ENCODE measurements at places on chromosomes 12 and 14.
A peak's percentile ranks its signal among the peaks of the same experiment; 100 is the strongest.

GRCh38 chr14:75127903-75128595 is 1.2 kb upstream of the NEK9 start:
- no peak for DNase-seq

- no peak for DNase-seq
Observed at GRCh38 chr14:99773521-99774497, 19.4 kb upstream of the EML1 start.

DNA sequence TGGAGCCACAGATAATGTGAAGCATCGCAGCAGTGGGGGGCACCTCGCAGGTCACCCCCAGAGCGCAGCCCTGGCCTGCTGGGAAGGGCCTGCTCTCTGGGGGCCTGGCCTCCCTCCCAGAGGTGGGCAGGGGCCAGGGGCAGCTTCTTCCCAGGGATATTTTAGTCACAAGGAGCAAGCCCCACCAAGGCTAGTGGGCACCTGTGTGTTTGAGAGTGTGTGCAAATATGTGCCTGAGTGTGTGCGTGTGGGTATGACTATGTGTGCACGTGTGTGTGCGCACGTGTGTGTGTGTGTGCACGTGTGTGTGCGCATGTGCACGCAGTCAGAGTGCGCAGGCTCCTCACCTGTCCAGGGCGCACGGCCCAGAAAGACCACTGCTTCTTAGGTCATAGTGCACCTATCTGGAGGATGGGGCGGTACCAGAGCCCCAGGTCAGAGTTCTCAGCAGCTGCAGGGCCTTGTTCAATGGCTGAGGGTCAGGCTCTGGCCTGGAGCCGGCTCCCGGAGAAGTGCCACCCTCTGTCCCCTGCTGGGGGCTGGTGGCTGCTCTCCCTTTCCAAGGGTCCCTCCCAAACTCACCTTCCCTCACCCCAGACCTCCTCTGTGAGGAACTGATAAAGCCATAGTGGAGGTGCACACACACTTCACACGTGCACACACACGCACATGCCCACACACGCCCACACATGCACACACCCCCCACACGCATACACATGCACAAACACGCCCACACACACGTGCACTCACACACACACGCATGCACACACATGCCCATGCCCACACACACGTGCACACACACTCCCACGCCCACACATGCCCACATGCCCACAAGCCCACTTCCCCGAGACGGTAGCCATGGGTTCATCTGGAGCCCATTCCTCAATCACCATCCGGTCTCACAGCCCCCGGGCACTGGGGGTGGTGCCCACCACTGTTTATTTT is 128.5 kb downstream of the KIF26A start:
- no peak for DNase-seq

- no peak for DNase-seq
Observed at GRCh38 chr12:42524716-42525115, 64.8 kb downstream of the PRICKLE1 start.

GRCh38 chr14:72366619-72367018 is 434.4 kb downstream of the RGS6 start:
- DNase-seq: no peak

DNA sequence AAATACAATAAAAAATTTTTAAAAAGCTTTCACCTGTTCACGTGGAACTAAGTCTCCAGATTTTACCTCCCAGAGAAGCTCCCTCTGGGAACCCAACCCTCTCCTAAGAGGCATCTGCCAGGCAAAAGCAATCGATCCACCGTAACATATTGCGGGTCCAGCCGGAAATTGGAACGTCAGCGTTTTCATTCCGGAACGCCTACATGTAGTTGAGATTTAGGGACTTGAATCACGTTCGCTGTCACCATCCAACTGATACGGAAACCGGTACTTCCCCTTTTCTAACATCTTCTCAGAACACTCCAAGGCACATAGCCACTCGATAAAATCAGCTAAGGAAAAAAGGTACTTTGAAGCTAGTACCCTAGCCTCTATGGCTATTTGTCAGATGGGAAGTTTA is 70.3 kb downstream of the COX16 start:
- no peak for DNase-seq

DNA sequence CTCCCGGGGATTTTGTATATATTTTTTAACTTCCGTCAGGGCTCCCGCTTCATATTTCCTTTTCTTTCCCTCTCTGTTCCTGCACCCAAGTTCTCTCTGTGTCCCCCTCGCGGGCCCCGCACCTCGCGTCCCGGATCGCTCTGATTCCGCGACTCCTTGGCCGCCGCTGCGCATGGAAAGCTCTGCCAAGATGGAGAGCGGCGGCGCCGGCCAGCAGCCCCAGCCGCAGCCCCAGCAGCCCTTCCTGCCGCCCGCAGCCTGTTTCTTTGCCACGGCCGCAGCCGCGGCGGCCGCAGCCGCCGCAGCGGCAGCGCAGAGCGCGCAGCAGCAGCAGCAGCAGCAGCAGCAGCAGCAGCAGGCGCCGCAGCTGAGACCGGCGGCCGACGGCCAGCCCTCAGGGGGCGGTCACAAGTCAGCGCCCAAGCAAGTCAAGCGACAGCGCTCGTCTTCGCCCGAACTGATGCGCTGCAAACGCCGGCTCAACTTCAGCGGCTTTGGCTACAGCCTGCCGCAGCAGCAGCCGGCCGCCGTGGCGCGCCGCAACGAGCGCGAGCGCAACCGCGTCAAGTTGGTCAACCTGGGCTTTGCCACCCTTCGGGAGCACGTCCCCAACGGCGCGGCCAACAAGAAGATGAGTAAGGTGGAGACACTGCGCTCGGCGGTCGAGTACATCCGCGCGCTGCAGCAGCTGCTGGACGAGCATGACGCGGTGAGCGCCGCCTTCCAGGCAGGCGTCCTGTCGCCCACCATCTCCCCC is 777 bp downstream of the ASCL1 start:
- no peak for DNase-seq

DNA sequence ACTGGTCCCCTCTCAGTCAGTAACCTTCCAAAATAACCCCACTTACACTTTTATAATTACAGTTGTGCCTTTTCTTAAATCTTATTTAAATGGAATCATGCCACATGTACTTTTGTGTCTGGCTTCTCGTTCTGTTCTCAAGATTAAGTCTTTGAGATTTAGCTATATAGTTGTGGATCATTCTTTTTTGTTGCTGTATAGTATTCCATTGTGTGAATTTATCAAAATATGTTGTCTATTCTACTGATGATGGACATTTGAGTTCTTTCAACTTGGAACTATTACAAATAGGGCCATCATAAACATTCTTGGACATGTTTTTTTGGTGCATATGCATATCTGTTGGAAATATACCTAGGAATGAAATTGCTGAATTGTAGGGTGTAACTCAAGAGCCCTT is 9.0 kb downstream of the OAS3 start:
- DNase-seq: no peak

GRCh38 chr14:59918824-59919569 is 947 bp upstream of the LRRC9 start:
- DNase-seq: peak; percentile 5

GRCh38 chr12:64080319-64081007 is 141.6 kb downstream of the KICS2 start:
- no peak for DNase-seq

DNA sequence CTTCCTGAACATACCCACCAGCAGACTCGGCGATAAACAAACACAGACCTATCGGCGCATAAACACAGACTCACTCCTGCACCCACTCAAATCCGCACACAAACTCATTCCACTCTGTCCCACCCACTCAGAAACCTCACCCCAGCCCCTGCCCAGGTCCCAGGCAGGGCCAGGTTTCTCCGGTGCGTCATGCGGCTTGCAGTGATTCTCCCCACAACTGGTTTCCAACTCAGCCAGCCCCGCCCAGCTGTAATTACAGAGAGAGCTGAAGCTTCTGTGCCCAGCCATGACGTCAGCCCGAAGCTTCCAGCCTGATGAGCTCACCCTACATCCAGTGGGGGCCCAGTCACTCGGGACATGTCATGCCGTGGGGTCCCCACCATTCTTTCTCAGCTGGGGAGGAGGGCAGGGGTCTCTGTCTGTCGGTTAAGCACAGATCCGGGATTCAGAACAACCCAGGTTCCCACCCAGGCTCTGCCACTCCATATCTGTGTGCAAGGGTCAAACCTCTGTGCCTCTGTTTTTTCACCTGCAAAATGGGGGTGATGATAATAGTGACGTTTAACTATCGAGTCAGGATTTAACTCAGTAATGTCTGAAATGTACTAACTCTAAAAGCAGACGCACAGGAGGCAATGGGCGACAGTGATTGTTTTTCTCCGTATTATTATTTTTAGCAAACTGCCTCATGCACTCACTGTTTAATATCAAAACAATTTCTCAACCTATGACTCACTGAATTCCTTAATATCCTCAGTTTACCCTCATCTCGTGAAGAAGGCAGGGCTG is 2.3 kb upstream of the HSPB8 start:
- peak; percentile 60 for DNase-seq

DNA sequence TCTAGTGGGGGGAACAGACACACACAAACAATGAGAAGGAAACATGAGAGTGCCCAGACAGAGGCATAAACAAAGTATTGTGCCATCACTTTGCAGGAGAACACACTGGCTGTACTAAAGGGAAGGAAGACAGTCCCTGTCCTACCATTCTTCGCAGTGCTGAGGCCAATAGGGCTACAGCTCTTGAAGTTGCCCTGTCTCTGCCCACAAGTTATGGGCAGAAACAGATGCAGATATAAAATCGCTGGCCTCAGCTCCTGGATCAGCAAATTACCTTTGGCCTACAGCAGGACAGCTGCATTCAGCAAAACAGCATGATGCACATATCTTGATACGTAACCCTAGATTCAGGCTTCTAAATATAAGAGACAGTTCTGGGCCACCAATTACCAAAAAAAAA is 23.0 kb upstream of the PRKAB1 start:
- no peak for DNase-seq

- DNase-seq: no peak
Observed at GRCh38 chr14:70631948-70632347, 9.8 kb upstream of the TTC9 start.

- DNase-seq: no peak
Observed at GRCh38 chr12:113710216-113710615, 238.5 kb upstream of the LHX5 start.

GRCh38 chr12:110073049-110073831 is 24.9 kb upstream of the C12orf76 start:
- DNase-seq: no peak

GRCh38 chr12:11540615-11541310 is 108.7 kb upstream of the ETV6 start:
- DNase-seq: no peak

DNA sequence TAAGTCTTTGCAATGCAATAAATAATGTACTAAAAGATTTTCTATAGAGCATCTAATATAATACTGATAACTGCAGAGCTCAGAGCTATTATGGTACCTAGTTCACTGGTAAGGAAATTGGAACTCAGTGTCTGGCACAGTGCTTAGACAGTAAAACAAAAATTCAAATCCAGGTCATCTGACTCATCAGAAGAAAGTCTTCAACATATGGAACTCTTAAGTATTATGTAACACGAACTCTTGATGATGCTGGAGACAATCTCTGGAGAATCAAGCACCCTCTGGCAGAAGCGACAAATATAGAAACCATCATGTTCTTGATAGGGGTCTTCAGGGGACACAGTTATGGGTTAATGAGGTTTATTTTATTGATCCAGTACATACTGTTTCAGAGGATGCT is 37.3 kb upstream of the TRHDE start:
- no peak for DNase-seq

GRCh38 chr12:115638733-115639647 is 638.5 kb downstream of the MED13L start:
- DNase-seq: no peak

DNA sequence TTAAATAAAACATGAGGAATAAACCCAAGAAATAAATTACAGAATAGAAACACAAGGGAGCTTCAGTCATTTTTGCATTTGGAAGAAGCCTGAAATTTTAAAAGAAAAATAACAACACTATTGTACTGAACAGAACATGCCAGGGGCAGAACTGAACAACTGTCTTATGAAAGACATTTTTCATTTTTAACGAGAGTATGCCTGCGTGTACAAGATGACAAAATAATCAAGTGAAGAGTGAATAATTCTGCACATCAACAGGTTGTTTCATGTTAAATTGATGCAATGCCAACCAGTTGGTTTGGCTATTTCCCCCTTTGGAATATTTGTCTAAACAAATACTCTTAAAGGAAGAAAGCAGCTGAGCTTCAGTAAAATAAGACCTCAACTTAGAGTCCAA is 103.3 kb upstream of the BTG1 start:
- DNase-seq: no peak

DNA sequence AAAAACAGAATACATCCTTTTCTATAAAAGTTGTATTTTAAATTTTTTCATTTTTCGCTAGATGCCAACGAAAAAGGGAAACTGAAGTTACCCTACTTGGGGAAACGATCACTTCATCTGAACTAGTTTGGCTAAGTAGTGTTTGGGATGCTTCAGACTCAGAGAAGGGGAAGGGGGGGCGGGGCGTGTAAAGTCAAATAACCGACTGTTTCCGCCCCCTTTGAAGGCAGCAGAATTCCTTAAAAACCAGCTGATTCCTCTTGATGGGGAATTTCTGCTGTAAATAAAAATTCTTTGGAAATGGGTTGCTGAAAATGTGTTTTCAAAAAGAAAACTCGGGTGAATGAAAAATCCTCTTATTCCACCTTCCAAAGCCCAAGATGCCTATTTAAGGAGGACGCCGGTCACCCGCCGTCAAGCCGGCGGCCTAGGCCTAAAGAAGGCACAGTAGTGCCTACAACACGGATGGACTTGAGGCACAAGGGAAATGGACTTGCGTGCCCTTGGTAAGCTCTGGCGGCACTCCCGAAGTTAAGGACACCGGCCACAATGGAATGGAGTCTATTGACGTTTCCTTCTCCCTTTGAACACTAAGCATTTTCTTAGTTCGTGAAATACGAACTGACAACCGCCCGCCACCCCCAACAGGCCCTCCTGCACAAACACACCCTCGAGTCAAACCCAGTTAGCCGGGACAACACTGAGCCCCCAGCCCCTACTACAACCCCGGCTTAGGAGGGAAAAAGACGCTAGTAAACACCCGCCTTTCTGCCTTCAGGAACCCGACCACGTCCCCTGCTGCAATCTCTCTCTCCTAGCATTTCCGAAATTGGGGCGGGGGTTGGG is 1.9 kb downstream of the ATXN2 start:
- no peak for DNase-seq

DNA sequence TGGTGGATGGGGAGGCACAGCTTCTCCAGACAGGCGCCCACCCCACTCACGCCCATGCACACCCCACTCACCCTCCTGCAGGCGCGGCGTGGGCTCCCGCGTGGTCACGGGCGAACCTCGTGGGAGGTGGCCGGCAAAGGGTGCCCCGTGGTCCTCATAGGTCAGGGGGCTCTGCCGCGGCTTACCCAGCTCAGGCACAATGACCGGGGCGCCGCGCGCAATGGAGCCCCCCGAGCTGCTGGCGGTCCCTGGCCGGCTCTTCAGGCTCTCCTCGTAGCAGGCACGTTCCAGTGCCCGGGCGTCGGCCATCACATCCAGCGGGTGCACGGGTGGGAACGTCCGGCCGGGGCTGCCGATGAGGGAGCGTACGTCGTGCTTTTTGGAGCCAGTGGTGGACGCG is 49.6 kb downstream of the RFLNA start:
- no peak for DNase-seq

GRCh38 chr12:112803620-112804282 is 12.2 kb downstream of the RPH3A start:
- DNase-seq: no peak

GRCh38 chr14:74302152-74302628 is 544 bp downstream of the ABCD4 start:
- DNase-seq: peak; percentile 18

- DNase-seq: no peak
Observed at GRCh38 chr14:54610051-54610977, 43.4 kb downstream of the SAMD4A start.

All from fibroblast of skin of left quadriceps (primary cell).